ENCODE measurements at places on chromosomes 11 and 22.

DNA sequence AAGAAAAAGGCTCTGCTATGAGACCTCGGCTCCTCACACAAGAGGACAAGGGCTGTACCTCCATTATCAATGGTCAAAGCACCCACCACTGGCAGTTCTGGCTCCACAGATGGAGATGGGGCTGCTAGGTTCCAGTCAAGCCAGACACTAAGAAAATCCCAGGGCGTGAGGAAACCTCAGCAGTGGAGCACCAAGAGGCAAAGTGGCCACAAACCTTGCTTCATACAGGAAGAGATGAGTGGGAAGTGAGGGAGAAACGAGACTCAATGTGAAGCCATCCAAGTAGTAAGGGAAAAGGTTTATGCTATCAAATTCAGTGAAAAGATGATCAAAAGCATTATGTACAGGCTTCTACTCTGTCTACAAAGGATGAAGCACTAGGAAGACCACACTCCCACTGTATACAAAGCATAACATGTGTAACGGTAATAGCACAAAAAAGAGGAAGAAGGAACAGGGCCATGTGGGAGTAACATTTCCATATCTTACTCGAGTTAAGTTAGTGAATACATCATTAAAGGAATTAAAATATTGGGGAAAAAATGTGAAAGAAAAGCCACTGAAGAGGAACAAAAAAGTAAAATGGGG lies 27.0 kb downstream of the POLDIP3 start:
- no peak for DNase-seq

DNA sequence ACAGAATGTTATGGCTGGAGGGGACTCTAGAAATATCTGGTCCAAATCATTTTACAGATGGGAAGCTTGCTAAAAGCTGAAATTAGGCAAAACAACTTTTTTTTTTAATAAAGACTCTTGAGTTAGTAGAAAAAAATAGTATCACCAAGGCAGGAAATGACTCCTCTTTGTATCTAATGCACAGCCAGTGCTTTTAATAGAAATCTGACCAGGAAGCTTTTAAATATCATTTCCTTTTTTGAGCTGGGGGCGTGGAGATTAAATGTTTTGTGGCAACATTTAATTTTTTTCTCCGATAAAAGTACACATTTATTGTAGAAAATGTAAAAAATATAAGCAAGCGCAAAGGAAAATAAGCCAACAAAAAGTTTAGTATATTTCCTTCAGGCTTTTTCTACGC lies 22.5 kb downstream of the TRAF6 start:
- DNase-seq = peak; percentile 35

- no peak for DNase-seq
These were observed 2.9 kb downstream of the PIK3IP1 start for GRCh38 chr22:31289344-31289743.

- no peak for DNase-seq
These were observed 51.9 kb downstream of the LDLRAD3 start for GRCh38 chr11:35995681-35996271.

Data from fibroblast of skin of back (primary cell).